DMS 273 treated with DMSO at 0.1 percent for 48 hours (cell line): ENCODE measurements at places on chromosomes 13 and 19.
A peak's percentile ranks its signal among the peaks of the same experiment; 100 is the strongest.

DNA sequence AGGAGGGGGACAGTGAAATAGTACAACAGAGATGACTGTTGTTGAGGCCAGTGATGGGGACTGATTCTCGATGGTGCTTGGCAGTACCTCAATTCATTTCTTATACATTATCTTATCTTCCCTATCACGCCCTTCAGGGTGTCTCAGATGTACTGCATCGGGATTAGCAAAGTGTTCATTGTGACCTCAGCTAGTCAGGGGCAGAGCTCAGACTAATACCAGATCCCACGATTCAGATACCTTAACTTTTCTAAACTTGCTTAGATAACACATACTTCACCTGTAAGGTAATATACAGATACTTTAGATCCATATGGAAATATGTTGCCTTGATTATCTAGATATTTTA, 720.6 kb downstream of the EFNB2 start:
- DNase-seq: no peak

- DNase-seq: no peak
Observed at GRCh38 chr13:37647031-37647650, 48.6 kb upstream of the POSTN start.

DNA sequence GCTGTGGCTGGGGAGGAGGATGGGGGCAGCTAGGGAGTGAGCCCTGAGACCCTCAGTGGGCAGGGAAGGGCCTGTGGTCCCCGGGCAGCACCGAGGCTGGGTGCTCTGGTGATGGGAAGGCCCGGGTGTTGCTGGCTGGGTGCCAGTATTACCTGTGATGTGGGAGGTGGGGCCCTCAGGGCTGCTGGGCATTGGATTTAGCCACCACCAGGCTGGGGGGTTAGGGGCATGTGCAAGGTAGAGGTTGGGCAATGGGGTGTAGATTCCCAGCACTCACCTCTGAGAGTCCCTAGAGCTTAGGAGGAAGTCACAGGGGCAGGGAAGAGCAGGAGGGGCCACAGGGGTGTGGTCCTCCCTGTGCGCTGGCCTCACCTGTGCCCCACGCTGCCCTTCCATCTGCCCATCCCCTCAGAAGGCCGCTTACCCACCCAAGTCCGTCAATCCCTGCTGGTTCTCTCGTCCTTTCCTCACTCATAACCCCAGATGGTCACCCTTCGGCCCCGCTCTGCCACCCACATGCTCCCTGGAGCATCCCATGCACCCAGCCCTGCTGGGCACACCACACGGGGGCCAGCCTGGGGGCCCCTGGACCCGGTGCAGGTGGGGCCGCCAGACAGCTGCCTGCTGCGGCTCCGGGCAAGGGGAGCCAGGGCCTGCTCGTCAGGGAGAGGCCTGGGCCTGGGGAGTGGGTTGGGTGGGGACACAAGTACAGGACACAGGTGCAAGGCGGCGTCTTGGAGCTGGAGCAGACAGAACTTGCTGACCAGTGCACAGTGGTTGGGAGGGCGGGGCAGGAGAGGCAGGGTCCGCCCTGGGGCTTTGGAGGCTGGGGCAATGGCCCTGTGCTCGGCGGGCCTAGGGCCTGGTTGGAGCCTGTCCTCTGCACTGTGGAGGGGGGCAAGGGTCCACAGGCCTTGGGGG, 12.5 kb downstream of the EPN1 start:
- DNase-seq: no peak

DNA sequence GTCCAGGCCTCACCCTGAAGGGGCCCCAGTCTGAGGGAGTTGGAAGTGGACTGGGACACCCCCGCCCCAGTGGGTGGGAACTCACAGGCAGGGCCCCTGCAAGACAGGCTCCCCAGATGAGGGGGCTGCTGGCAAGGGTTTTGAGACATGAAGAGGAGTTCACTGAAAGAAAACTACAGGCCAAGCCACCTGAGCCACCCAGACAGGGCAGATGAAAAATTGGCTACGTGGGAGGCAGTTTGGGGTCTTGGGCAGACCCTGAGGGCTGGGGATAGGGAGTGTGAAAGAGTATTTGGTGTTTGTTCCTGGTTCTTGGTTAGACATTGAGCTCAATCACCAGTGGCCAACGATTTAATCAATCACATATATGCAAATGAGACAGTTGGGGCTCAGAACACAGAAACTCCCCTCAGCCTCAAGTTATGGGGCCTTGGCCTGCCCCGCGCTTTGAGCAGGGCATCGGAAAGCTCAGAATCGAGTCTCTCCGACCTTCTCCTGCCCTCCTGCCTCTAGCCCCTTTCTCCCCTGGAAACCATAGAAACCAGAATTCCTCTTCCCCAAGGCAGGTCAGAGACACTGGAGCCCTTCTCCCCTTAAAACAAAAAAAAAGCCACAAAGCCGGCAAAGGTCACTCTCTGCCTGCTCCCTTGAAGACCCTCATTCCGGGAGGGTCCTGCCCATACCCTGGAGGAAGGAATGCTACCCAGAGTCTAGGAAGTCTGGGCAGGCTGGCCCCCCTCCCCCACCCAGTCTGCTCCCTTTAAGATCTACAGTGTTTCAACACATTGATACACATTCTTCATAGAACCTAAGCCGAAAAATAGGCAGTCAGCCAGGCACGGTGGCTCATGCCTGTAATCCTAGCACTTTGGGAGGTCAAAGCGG, 1.3 kb upstream of the ISYNA1 start:
- DNase-seq: no peak

DNA sequence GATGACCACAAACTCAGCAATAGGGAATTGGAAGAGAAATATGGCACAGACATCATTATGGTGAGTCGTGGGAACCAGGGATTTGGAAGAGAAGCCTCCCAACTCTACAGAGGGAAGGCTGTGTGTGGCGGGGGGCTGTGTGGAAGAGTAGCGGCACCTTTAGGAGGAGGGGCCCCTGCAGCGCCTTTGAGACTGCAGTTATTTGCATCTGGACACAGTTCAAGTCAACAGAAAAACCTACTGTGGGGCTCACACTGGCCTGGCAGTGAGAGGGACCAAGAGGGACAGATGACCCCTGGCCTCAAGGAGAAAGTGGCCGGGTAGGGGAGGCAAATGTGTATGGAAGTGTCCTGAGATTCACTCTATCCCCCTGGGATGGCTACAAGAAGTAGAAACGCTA, 5.1 kb downstream of the ATP12A start:
- no peak for DNase-seq

GRCh38 chr13:30112602-30113435, 194.5 kb downstream of the KATNAL1 start:
- DNase-seq: peak; percentile 14

DNA sequence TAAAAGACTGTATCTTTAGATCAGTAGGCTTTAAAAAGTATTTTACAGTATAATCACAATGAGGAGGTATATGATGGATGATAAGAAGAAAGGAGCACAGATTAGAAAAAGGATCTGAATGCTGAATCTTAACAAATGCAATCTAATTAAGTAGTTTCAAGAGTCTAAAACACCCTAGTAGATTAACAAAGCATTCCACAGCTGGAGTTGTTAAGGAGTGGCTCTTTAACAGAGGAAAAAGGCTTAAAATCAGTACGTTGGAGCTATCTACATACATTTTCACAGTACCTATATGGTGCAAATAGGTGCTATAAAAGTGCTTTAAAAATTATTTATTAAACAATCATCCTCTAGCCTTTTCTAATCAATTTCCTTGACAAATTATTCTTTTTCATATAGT, 34.5 kb downstream of the TSC22D1 start:
- no peak for DNase-seq

GRCh38 chr13:43510956-43511901, 275.5 kb downstream of the ENOX1 start:
- no peak for DNase-seq

DNA sequence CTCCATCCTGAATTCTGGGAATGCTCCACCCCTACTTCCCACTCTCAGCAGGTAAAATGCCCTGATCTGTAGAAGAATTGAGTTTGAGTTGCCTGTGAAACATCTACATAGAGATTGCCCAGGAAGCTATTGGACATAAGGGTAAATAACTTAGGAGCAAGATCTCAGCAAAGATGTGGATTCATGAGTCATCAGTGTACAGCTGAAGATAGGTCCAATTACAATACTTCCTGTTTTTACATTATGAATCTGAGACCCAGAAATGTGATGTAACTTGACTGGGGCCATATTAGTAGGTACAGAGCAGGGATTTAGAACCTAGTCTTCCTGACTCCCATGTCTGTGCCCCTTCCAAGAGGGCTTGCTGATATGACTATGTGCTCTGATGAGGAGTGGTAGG, 79.4 kb upstream of the FNDC3A start:
- no peak for DNase-seq

DNA sequence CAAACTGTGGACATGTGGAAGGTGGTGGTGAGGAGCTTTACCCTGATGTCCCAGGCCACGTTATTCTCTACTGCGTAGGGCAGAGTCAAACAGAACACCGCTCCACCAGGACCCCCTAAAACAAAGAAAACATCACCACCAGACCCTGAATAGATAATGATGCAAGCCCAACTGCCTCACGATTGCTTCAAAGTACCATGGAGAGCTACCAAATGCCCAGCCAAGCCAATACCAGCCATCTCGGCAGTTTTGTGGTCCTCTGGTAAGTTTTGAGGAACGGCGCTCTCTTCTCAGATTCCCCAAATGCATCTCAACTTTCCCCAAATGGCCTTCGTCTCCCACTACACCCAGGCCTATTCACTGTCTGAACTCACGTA, 5.6 kb downstream of the RANBP3 start:
- DNase-seq: no peak

DNA sequence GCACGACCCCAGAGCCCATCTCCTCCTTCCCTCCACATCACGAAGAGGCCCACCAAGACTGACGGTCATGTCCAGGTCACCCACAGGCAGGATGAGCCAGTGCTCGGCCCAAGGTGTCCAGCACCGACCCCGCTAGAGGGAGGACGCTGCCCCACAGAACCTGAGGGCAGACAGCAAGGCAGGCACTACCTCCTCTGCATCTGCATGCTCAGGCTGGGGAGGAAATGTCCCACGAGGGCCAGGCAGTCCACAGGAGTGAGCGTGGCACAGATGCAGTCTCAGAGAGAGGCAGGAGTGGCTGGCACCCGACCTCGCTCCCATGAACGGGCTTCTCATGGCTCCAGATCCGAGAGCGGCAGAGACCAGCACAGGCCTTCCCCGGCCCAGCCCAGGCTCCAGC, 133.2 kb downstream of the TUBA3C start:
- no peak for DNase-seq

GRCh38 chr19:7395360-7396066, 46.8 kb downstream of the ARHGEF18 start:
- no peak for DNase-seq

- DNase-seq: no peak
Observed at GRCh38 chr19:15998166-15998565, 49.4 kb downstream of the OR10H4 start.

GRCh38 chr19:40266912-40267600, 18.1 kb downstream of the AKT2 start:
- DNase-seq: no peak
